ENCODE measurements at places on chromosomes 7 and 10.
A peak's percentile ranks its signal among the peaks of the same experiment; 100 is the strongest.

DNA sequence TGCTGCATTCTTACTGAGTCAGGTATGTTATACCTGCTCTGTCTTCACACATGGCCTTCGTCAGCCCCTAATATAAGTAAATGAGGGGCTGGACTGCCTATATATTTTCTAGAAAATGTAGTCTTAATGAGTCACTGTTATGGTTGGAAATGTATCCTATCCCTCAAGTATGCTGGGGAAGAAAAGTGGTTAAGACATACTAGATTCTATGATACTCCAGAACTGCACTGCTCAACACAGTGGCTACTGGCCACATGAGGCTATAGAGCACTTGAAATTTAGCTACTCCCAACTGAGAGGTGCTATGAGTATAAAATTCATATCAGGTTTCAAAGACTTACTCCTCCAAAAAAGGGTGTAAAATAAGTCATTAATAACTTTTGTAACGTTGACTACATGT lies 104.3 kb upstream of the STEAP1B start:
- no peak for DNase-seq

DNA sequence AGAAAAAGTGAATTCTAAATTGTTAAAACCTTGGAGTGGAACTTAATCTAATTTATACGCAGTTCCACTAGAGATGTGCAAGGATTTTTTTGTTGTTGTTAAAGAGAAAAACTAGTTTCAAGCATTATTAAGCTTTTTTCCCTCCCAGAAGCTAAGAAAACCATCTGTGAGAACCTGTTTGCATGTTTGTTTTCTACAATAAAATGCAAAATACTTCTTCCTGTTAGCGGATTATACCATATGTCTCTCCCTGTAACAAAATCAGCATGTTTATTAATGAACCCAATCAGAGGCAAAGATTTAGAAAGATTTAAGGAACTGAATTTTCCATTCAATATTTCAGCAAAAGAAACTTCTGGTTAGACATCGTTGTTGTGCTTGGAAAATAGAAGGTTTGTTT lies 579.8 kb upstream of the GALNT17 start:
- no peak for DNase-seq

DNA sequence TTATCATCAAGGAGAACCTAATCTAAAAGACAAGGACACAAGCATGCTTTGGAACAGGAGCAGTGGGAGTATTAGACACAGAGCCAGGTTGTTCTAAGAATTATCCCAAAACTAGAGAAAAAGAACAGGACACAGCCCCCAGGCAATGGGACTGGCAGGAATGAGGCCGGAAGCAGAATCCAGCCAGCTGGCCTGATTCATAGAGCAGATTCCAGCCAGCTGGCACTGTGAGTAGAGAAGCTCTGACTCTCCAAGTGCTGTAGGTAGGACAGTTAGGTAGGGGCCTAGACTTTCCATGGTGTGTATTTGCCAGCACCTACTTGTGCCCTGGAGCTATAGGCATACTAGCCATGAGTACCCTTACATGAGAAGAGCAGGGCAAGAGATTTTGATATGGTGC lies 13.3 kb upstream of the RAB18 start:
- DNase-seq = no peak

- no peak for DNase-seq
Measured at GRCh38 chr10:59000162-59000825, 176.1 kb upstream of the PHYHIPL start.

GRCh38 chr10:103429647-103430046 lies 22.5 kb downstream of the CALHM2 start:
- no peak for DNase-seq

GRCh38 chr7:132145466-132145865 lies 430.8 kb downstream of the PLXNA4 start:
- DNase-seq = no peak

GRCh38 chr10:16116404-16117304 lies 256.3 kb upstream of the MINDY3 start:
- DNase-seq = peak; percentile 6

- DNase-seq = no peak
Measured at GRCh38 chr7:45511721-45512597, 62.2 kb upstream of the ADCY1 start.

- no peak for DNase-seq
Measured at GRCh38 chr10:22851865-22852239, 76.0 kb upstream of the ARMC3 start.

GRCh38 chr7:7966141-7966734 lies 2.4 kb upstream of the GLCCI1 start:
- no peak for DNase-seq

GRCh38 chr10:34922138-34922537 lies 107.0 kb upstream of the PARD3 start:
- DNase-seq = no peak

GRCh38 chr7:50712252-50713122 lies 70.2 kb downstream of the GRB10 start:
- no peak for DNase-seq

- DNase-seq = no peak
Measured at GRCh38 chr7:50717181-50717580, 65.5 kb downstream of the GRB10 start.

DNA sequence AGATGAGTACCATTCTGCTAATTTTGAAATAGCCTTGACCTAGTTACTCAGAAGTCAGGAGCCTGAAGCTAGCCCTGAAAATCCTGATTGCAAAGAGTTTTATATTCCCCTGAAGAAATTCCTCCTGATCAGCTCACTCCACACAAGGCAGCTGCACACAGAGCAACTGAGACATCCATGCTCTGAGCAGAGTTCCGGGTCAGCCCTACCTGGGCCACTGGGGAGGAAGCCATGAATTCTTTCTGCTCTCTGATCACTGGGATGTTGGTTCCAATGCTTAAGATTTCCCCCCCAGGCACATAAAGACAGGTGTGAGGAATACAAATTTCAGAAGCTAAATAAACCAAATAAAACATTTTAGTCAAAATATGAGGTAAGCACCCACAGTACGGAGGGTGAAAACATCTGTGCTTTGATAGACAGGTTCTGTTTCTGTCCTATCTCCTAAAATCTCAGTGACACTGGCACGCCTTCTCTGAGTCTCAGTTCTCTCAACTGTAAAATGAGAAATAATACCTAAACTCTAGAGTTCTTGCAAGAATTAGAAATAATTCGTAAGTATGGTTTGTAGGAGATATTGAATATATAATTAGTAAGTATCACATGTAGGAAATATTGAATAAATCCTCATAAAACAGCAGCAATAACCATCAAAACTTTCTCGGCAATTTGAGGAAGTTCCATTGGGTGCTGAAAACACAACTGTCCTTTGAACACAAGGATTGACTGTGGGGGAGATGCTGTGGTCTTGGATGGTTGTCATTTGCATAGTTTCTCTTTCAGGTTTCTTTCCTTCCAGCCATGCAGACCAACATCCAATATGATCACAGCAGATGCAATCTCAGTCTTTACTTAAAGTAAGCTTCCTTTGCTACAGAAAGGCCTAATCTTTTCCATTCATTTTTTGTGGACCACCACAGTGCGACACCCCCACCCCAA lies 133.0 kb upstream of the TNS3 start:
- DNase-seq = no peak

DNA sequence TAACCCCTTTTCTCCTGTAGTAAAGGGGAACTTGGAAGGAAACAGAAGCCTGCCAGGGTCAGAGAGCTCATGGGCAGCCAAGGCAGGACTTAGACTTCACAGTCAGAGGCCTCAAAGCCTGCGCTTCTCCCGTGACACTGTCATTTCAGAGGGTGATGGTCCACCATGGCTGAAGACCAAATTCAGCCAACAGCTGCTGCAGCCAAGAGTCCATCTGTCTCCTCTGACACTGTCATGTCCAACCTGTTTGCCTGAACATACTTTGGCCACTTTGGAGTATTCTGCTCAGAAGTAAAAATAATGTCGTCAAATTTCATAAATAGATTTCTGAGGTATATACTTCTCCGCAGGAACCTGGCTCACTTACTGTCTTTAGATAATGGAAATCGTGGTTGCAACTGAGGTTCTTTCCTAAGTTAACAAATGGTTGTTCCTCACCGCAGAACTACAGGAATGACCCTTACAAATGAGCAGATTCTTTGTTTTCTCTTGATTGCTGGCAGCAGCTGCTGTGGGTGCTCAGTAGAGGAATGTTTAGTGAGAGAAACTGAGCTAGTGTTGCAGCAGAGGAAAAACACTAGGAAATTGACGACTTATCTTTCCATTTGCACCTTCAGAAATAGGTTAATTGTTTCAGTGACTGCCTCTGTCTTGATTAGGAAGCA lies 626.5 kb downstream of the SDK1 start:
- DNase-seq = no peak

- peak; percentile 61 for DNase-seq
Measured at GRCh38 chr10:63157845-63158624, 24.9 kb downstream of the NRBF2 start.

- DNase-seq = no peak
Measured at GRCh38 chr7:35019801-35020200, 17.5 kb downstream of the DPY19L1 start.

DNA sequence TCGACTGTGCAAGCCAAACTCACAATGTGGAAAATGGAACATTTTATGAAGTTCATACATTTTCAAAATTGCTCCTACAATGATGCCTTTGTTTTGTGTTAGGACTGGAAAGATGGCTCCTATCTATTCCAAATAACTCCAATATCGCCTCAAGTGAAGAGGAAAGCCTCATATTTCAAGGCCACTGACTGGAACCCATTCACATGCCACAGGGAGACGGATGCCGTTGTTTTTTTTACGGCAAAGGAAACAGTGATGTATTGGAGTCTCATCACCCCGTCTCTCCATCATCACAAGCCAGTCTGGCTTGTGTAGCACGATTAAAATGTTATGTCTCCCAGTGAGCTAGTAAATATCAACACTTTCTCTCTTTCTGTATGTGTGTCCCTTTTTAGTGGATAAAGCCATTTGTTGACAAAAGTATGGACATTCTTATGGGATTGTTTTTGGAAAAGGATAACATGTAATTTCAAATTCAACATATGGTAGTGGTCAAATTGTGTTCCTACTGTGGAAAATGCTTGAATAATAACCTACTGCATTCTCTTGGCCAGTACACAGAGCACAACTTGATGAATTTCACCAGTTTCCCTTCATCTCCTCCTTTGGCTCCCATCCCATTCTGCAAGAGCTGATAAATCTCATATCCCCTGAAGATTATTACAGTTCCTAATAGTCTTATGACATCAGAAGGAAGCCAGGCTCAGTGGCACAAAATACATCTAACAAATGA lies 109.5 kb upstream of the PITRM1 start:
- no peak for DNase-seq

DNA sequence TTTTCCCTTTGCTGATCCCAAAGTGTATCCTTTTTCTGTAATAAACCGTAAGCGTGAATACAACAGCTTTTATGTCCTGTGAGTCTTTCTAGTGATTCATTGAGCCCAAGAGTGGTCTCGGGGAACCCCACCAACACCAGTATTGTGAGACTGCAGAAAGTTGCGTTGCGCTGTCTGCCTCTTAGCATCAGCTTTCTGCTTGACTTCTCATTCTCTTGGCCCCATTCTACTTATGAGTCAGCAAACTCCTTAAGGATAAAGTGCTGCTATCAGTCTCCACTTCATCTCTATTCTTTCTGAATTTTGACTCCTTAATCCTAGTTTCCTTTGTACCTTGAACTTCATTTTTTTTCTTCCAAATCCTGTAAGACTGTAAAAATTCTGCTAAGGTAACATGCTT lies 184.3 kb upstream of the MBL2 start:
- DNase-seq = no peak

DNA sequence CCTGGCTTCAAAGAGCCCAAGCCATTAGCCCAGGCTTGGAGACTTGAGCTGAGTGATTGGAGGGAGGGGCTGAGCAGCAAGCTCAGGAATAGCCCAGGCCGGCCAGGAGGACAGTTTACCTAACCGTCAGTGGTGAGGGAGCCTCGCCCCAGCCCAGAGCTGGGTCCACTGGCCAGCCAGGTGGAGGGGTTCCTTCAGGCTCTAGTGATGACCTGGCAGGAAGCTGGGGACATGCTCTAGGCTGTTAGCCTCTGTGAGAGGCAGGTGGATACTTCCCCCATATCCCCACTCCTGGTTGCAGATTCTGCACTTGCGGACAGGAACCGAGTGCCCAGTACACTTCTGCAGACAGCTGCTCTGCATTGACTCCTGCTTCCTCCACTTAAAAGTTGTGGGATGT lies 61.2 kb upstream of the ANTXRL start:
- DNase-seq = no peak

GRCh38 chr10:112816033-112816430 lies 134.0 kb upstream of the TCF7L2 start:
- DNase-seq = no peak

GRCh38 chr7:112072541-112073245 lies 133.5 kb downstream of the DOCK4 start:
- no peak for DNase-seq

- DNase-seq = no peak
Measured at GRCh38 chr7:47528471-47528870, 53.4 kb downstream of the TNS3 start.

- no peak for DNase-seq
Measured at GRCh38 chr7:32941681-32942414, 15.4 kb upstream of the FKBP9 start.

GRCh38 chr10:122336332-122336731 lies 38.2 kb upstream of the PLEKHA1 start:
- no peak for DNase-seq

DNA sequence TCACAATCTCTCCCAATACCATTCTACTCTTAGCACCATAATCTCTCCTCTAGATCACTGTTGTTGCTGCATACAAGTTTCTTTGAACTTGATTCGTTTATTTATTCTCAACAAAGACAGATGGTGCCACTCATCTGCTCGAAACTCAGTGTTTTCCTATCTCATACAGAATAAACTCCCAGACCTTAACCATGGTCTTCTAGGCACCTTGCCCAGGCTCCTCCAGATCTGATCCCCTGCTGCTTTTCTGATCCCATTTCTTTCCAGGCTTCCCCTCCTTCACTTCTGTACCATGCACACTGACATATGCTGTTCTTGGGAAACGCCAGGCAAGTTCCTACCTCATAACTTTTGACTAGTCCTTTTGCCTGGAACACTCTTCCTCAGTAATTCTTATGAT lies 645.7 kb downstream of the DNAJB9 start:
- no peak for DNase-seq

DNA sequence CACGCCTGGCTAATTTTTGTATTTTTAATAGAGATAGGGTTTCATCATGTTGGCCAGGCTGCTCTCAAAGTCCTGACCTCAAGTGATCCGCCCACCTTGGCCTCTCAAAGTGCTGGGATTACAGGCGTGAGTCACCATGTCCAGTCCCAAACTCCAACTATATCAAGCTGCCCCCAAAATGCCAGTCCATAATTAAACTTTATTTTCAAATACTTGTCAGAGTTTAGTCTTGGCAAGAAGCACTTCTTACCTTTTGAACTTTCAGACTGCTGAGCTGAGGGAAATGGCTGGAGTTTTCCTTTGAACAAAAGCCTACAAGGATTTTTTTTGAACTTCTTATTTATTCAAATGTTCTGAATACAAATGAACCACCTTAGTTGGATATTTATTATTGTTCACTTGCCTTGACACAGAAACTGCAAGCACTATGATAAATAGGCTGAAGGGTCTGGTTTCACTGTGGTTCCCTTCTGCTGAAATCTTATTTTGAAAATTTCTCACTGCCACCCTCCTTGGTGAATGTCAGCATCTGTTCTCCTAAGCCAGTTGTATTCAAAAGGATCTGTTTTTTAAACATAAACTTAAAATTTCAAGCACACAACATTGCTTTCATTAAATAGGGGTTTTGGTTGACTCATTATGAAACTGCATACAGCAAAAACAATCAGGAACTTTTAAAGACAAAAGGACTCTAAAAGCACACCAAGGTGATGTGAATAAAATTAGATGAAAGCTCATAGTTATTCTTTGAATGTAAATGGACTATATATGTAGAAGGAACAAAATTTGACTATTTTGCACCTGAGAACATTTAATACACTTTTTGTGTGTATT lies 101.7 kb upstream of the SLC26A5 start:
- DNase-seq = no peak

Measured in CD4-positive, alpha-beta T cell treated with Interferon alpha-2 for 1 hour (primary cell).